ENCODE measurements at places on chromosomes 5 and 9. TPM values are rescaled to one million over a fixed set of nuclear protein-coding genes. Genes with fewer than 3 reads are reported as not detected.

Gene NCS1
- 50.2 TPM for total RNA-seq

Gene BTNL3
- total RNA-seq = not detected

Gene GFM2
- 18.1 TPM for total RNA-seq

Gene PRR7
- total RNA-seq = 30.9 TPM

Gene IFNA8
- not detected for total RNA-seq

Gene SH3RF2
- total RNA-seq = 2.5 TPM

Gene TMEM8B
- 2.0 TPM for total RNA-seq

Gene PIP5K1B
- total RNA-seq = not detected

Gene GABRP
- total RNA-seq = not detected

Gene C5orf58
- total RNA-seq = not detected

Gene SGTB
- 6.3 TPM for total RNA-seq

Gene PCDHGA5
- 0.16 TPM for total RNA-seq

Gene DTWD2
- total RNA-seq = 1.0 TPM

Gene FOXD1
- total RNA-seq = 19.3 TPM

Gene HCN1
- not detected for total RNA-seq
